GM19239 (cell line): ENCODE measurements at places on chromosomes 7 and 10.
A peak's percentile ranks its signal among the peaks of the same experiment; 100 is the strongest.

GRCh38 chr7:73828107-73828803 lies 2.5 kb upstream of the CLDN4 start:
- DNase-seq = no peak

DNA sequence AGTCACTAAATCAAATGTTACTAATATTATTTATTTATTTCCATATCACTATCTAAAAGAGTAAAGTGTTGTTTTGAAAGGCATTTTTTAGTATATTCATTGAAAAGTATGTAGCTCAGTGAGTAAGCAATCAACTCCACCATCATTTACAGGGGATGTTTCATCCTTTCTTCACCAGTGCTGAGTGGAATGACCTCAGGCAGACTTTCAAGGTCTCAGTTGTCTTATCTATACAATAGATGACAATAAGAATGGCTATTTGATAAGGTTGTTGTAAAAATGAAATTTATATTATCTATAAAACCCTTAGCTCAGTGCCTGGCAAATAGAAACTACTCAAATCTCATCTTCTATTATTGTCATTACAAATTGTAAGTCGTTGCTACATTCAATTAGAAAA lies 204.3 kb upstream of the CSTF2T start:
- no peak for DNase-seq

GRCh38 chr7:144817001-144817400 lies 18.9 kb downstream of the TPK1 start:
- no peak for DNase-seq

- DNase-seq = peak; percentile 98
Observed at GRCh38 chr10:103659674-103660363, 166.3 kb downstream of the NEURL1 start.

DNA sequence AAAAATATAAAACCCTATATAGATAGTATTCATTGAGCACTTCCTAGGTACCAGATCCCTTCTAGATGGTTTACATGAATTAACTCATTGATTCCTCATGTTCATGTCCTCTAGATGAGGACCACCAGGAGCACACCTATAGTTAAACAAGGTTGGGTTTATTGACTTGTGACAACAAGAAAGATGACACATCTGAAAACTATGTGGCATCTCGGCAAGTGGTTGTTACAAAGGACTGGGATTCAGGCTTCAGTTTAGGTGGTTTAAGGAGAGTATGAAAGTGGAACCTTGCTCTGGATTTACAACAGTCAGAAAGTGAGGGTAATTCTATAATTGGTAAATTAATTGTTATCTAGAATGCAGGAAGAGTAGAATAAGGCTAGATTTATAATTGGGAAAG lies 99.0 kb upstream of the PHF14 start:
- DNase-seq = no peak

GRCh38 chr7:29105752-29106668 lies 40.3 kb downstream of the CPVL start:
- DNase-seq = no peak

- peak; percentile 92 for DNase-seq
Observed at GRCh38 chr10:133379152-133379800, at the start of gene PAOX. Gene PAOX, plus strand, starts transcription at chr10:133379262. Its CDS starts 55 bp downstream, at chr10:133379317.

DNA sequence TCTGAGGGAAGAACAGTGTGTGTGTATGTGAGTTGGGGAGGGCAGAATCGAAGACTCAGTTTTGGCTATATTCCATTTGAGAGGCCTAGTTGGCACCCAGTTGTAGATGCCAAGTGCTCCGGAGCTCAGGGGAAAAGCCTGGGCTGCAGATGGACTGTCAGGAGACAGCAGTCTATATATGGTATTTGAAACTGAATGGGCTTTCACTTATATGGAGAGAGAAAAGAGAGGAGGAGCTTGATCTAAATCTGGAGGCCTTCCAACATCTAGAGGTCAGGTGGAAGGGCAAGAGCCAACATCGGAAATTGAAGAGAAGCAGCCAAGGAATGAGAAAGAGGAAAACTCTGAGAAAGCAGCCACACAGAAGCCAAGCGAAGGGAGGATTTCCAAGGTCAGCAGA lies 350.8 kb upstream of the BMPER start:
- DNase-seq = no peak

DNA sequence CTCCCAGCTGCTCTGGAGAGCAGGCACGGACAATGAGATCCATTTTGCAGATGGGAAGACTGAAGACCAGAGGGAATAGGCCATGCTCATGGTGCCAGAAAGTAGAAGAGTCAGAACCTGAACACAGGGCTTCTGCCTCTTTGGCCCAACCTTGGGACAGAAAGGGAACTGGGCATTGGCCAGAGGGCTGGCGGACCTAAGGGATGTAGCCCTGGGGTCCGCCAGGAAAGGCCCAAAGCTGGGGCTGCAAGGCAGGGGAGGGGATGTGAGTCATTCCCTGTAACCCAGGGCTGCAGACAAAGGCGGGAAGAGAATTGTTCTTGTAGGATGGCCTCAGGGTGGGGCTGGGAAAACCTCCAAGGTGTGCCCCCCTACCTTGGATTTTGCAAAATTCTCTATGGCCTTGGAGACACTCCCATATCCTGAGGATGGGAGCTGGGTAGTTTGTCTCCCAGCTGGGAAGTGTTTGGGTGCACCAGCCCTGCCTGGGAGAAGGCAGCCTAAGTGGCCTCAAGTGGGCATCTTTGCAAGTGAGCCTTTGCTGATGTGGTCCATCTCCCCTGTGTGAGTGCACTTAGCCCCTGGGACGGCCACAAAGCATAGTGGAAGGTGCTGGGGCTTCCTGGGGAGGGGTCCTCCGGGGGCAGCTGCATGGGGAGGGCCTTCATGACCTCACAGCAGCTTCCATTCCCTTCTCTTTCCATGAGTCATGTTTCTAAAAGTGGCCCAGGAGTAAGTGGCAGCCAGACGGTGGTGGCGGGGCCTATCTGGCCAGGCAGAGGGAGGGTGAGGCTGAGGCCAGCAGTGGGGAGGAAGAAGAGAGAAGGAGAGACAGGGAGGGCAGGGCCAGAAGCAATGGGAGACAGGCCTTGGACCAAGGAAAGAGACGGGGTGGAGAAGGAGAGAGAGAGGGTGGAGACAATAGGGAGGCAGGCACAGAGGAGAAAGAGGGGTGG lies 9.2 kb downstream of the AQP1 start:
- DNase-seq = no peak

DNA sequence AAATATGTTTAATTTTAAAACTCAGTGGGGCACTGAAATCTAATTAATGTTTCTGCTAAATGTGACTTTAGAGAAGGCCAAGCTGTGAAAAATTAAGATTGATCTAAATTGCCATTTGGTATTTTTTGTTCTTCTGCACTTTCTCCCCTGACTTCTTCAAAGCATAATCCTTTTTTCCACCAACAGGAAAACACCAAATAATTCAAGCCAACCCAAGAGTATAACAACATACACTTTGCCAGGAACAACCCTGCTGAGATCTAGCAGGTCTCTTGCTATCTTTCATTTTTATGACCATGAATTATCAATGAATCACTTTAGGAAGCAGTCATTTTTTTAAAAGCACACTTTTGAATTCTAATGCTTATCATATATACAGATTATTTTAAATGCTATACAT lies 100.1 kb downstream of the USP6NL start:
- DNase-seq = no peak

- no peak for DNase-seq
Observed at GRCh38 chr7:80614851-80615271, 23.6 kb upstream of the CD36 start.

GRCh38 chr10:126661841-126662515 lies 8.5 kb downstream of the C10orf90 start:
- DNase-seq = no peak

DNA sequence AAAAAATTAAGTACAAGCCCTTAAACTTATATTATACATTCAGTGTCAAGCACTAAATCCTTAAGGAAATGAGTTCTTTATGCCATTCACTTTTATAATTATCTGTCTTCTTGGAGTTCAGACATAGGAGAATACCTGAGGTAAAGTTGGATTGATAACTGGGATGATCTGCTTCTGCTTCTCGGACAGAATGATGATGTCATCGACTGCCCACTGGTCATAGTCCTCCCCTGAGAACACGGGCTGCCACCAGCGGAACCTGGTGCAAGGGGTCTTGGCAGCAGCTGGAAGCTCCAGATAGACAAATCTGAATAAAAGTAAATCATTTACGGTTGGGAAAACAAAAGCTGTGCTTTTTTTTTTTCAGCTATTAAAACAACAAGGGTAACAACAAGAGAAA lies 148.2 kb upstream of the SLC26A5 start:
- no peak for DNase-seq

DNA sequence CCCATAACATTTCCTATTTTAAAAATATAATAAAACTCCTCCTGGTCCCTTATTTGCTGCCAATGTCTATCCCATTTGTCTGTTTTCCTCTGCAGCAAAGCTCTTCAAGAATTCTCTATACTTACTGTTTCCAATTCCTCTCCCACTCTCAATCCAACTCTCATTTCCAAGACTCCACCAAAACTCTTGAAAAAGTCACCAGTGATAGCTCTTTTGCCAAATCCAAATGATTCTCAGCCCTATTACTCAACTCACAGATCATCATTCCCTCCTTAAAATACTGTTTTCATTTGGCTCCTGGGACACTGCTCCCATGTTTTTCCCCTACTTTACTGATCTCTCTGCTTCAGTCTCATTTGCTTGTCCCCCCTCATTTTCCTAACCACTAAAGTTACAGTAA lies 139.4 kb downstream of the HIBADH start:
- DNase-seq = no peak

GRCh38 chr7:90846192-90846591 lies 250.1 kb downstream of the CDK14 start:
- DNase-seq = no peak

DNA sequence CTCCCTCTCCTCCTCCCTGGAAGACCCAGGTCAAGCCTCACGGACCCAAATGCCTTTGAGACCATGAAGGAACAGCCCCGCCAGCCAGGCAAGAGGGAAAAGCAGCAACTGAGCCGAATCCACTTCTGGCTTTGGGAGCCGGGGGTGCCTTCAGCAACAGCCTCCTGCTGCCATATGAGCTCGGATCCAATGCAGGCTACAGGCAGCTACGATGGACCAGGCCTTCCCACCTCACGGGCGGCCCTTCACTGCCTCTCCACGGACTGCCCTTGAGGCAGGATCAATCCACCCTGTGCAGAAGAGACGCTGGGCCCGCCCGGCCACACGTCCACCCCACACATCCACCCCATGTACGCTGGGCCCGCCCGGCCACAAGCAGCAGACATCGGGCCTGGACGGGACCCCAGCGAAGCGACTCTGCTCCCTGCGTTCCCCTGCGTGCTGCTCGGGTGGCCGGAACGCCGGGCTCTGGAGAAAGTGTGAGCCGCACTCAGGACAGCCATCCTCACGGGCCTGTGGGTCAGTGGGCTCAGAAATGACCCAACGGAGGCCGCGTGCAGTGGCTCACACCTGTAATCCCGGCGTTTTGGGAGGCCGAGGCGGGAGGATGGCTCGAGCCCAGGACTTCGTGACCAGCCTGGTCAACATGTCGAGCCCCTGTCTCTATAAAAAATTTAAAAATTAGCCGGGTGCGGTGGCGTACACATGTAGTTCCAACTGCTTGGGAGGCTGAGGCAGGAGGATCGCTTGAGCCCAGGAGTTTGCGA lies 82.0 kb downstream of the FOXL3 start:
- DNase-seq = no peak

GRCh38 chr7:44163591-44163990 lies 22.5 kb upstream of the MYL7 start:
- DNase-seq = no peak

DNA sequence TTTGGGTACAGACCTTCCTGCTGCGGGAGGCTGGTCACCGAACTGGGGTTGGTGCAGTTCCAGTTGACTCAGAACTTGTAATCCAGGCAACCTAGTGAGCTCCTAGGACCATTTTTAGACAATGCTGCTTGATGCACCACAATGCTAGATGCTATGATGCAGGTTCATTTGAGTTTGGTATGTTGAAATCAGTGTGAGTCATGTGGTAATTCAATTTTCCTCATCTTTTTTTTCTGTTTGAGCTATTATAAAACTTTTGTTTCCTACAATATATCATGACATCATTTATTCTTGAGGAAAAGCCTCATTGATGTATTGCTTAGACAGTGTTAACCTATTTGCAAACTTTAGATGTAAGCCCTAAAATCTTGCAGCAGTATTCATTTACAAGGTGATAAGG lies 40.9 kb upstream of the MTPN start:
- DNase-seq = no peak

DNA sequence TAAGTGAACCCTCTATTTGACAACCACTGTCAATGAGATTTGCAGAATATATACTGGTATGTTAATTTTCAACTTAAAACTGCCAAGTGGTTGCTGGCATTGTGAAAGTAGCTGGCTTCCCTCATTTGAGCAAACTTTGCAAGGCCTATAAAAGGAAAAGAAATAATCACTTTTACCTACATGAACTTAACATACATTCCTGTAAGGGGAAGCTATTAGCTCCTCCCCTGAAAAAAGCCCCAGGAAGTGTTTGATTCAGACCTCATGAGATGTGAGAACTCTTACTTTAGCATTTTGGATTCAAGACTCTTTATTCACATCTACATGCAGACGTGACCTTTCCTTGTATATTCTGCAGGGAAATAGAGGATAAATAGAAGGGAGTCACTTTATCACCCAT lies 175.6 kb downstream of the OTUD1 start:
- DNase-seq = no peak

DNA sequence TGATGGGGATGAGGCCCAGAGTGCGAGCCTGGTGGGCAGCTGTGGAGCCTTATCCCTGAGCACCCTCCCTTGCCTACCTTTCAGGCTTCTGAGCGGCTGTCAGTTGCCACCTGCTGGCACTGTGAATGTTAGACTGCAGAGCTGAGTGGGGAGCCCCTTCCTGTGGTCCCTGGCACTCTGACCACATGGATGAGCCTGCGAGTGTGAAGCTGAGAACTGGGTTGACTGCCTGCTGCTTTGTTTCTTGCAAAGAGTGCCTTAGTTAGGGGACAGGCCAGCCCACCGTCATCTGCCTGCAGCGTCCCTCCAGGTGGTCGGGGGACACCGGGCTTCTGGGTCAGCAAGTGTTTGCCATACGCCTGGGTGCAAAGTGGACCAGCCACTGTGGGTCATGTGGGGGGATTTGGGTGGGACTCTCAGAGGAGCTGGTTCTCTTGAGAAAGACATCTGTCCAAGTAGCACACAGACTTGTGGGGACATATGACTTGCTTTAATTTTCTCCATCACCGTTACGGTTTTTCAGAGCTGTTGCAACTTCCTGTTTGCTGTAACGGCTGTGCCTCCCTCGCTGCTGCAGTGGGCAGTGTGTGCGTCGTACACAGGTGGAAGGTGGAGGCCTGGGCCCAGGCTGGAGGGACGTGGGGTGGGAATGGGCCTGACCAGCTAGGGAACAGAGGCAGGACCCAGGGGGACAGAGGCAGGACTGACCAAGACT lies 13.7 kb downstream of the INPP5A start:
- no peak for DNase-seq

- no peak for DNase-seq
Observed at GRCh38 chr7:66308411-66308810, 103.3 kb downstream of the TPST1 start.

- DNase-seq = no peak
Observed at GRCh38 chr7:94367949-94368348, 26.7 kb upstream of the COL1A2 start.

- no peak for DNase-seq
Observed at GRCh38 chr10:59432207-59432900, 70.0 kb upstream of the FAM13C start.

- DNase-seq = no peak
Observed at GRCh38 chr7:41994746-41995110, 242.3 kb downstream of the GLI3 start.

- no peak for DNase-seq
Observed at GRCh38 chr10:133082685-133083421, 4.9 kb upstream of the ADGRA1 start.

GRCh38 chr10:133523631-133524203 lies 3.4 kb upstream of the CYP2E1 start:
- DNase-seq = no peak

- peak; percentile 41 for DNase-seq
Observed at GRCh38 chr7:129824291-129825208, 128.2 kb downstream of the UBE2H start.
